ENCODE measurements at places on chromosomes 11 and 22.

- DNase-seq, result no peak
These were observed 530.6 kb downstream of the MN1 start for GRCh38 chr22:27270818-27271510.

GRCh38 chr11:107359701-107360100 lies 97.9 kb downstream of the CWF19L2 start:
- no peak for DNase-seq

- no peak for DNase-seq
These were observed 67.1 kb downstream of the SLC35F2 start for GRCh38 chr11:107791343-107792048.

- DNase-seq, result no peak
These were observed 12.6 kb downstream of the CHST1 start for GRCh38 chr11:45652781-45653180.

DNA sequence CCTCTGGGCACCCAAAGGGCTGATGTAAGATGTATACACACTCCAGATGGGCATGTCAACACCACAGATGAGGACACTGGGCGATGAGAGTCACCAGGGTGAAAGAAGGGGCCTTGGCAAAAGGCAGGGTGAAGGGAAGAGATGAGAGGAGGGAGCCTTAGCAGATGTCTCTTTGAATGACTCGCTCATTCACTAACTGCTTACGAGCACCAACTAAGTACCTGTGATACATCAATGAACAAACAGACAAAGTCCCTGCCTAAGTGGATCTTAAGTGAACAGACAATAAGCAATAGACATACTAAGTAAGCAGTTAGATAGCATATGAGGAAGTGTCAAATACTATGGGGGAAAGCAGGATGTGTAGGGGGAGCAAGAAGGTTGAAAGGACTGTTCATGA lies 7.5 kb downstream of the ME3 start:
- no peak for DNase-seq

DNA sequence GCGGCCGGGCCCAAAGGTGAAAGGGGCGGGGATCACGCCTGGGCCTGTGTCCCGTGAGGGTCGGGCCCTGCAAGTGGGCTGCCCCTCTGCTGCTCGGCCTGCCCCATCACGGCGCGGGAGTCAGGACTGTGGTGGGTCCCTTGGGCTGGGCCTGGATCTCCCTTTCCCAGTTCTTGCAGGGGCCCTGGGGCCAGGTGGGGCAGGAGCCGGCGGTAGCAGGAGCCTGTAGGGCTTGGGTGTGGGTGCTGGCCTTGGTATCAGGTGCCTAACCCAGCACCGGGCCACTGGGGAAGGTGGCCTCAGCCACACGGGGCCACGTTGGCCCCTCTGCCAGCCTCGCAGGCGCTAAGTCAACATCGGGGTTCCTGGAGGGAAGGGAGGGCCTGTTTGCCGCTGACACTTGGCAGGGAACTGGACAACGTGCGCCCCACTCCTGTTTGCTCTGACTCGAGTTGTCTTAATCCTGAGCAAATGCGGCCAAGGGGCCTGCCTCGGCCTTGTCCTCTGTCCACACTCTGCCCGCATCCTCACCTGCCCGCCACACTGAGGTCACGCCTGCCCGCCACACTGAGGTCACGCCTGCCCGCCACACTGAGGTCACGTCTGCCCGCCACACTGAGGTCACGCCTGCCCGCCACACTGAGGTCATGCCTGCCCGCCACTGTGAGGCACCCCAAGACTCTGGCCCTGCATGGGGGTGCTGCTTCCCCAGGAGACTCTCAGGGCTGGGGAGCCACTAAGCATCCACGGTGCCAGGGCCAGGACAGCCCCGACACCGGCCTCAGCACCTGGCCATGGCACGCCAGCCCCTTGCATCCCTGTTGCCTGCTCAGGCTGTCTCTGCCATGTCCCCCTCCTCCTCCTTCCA lies 14.2 kb upstream of the MUC5B start:
- no peak for DNase-seq

DNA sequence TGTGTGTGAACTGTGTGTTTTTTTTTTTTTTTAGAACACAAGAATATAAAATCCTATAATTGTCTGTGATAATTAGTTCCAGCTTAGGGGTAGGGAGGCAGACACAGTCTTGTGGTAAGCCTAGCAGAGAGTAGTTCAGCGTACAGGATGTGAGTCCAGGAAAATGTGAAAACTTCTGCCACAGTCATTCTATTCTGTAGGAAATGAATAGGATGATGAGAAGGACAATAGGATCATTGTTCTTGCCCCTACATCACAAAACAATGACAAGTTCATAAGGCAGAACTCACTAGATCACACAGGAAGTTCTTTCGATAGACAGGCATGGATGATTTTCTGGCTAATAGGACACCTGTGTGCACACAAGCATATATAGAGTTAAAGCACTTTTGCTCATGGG lies 132.2 kb downstream of the NAV2 start:
- no peak for DNase-seq

DNA sequence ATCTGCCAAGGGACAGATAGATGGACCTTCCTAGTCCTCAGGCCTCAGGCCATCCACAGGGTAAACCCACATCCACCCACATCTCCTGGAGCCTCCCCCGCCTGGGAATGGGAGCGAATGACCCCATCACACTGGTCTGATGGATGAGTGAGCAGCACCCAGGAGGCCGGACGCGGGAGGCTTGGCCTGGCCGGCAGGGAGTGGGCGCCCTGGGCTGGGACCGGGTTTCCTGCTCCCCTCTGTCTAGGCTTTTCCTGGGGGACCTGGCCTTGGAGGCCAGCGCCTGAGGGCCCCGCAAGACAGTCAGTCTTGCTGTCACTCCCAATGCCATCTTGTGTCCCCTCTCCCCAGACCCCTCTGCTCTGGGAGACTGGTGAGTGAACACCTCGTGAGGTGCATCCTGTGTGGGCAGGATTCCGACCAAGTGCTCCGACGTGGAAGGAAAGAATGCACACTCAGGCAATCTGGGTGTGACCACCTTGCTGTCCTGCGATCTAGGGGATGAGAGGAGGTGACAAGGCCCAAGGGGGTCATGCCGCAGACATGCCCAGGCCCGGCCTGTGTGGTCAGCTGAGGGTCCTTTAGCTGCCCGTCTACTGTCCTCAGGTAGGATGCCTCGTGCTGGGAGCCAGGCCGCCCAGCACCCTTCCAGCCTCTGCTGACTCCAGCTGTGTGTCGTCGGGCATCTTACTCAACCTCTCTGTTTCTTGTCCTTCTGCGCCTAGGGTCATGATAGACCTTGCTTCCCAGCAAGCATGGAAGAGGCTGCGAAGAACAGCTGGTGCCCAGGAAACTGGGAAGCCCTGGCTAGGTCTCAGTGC lies 26.5 kb upstream of the WNT7B start:
- DNase-seq, result peak; percentile 54

- DNase-seq, result peak; percentile 10
These were observed 197.7 kb upstream of the CTSC start for GRCh38 chr11:88535266-88535665.

GRCh38 chr22:23305321-23305910 lies 125.1 kb downstream of the BCR start:
- peak; percentile 62 for DNase-seq

- DNase-seq, result no peak
These were observed 2.1 kb downstream of the GLYATL1B start for GRCh38 chr11:59088162-59088561.

- no peak for DNase-seq
These were observed 907.4 kb upstream of the RAG2 start for GRCh38 chr11:37505406-37505805.

- DNase-seq, result no peak
These were observed 650.7 kb downstream of the FAM181B start for GRCh38 chr11:82082976-82083375.

- no peak for DNase-seq
These were observed 6.0 kb upstream of the TNNT3 start for GRCh38 chr11:1913271-1914060.

- no peak for DNase-seq
These were observed 72.0 kb upstream of the IGLL5 start for GRCh38 chr22:22815397-22816170.

DNA sequence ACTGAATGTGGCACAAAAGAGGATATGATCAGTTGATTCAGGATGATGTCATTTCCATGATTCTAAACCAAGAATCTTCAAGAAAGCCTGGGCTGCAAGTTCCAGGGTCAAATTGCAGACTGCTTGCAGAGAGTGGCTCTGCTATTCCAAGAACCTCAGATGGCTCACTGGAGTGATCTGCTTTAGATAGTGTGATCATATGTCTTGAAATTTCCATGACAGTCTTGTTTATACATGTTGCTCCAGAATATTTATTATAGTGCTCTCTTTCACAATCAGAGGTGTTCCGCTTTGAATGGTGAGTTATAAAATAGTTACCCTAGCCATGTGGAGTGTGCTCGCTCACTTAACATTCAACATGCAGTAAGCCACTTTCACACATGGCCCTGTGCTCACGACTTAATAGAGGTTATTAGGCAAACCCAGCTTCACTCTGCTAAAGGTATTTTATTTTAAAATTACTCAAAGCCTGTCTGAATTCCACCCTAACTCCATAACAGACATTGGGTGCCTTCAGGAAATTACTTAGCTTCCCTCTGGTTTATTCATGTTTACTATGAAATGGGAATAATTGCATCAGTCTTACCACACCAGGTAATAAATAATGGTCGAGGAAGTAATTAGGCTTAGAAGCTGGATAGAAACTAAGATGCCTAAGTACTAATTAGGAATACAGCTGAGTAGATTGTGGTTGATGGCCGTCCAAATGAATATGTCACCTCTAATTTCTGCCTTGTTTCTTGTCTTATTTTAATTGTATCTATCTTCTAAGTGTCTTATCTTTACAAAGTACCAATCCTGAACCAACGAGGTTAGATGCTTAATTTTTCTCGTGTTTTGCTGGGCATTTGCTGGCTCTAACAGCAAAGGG lies 187.9 kb downstream of the ETS1 start:
- DNase-seq, result no peak

- DNase-seq, result no peak
These were observed 550.6 kb downstream of the SOX6 start for GRCh38 chr11:15805726-15806125.

- DNase-seq, result no peak
These were observed 35.6 kb downstream of the TMEM123 start for GRCh38 chr11:102416976-102417375.

DNA sequence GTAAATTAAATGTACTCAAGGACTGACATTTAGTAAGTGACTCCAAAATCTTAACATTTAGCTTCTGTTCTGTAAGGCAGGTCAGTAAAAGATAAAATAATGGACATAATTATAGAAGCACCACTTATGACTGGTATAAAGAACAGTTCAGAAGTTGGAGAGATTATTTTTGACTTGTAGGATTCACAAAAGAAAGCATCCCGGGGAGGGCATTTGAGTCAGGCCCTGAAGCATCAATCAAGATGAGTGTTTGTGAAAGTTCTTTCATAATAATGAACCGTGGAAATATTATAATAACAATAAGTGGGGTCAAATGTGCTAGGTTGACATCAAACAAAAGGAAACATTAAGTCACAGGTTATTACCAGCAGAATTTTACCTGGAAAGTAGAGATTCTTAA lies 201.9 kb downstream of the DDX10 start:
- DNase-seq, result no peak

DNA sequence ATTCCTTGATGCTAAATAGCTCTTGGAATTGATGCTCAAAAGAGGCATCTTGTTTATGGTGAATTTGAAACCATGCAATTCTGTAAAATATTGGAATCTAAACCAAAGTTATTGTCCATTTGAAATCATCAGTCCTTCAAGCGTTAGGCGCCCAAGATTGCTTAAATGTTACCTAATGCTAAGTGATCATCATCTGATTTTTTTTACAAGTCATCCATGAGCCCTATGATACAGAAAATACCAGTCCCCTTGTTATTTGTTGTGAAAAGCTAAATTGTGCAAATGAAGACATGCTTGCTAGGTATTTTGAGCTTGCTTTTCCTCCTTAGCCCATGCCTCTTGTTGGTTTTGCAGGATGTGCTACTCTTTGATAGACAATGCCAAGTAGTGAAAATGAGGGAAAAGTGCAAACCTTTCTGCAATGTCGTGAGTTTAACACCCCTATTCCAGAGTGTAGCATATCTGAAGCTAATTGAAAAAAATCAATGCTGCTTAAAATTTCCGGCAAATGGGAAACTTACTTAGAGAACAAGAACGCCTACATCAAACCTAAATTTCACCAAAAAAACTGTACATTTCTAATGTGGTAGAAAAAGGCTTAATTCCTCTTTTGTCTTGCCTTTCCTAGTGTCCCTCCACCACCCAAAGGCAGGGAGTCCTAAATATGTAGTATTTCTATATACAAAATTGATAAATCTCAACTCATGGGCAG lies 1.9 kb downstream of the GRK3 start:
- DNase-seq, result no peak

- DNase-seq, result no peak
These were observed 769.4 kb downstream of the DLG2 start for GRCh38 chr11:84857746-84858145.

DNA sequence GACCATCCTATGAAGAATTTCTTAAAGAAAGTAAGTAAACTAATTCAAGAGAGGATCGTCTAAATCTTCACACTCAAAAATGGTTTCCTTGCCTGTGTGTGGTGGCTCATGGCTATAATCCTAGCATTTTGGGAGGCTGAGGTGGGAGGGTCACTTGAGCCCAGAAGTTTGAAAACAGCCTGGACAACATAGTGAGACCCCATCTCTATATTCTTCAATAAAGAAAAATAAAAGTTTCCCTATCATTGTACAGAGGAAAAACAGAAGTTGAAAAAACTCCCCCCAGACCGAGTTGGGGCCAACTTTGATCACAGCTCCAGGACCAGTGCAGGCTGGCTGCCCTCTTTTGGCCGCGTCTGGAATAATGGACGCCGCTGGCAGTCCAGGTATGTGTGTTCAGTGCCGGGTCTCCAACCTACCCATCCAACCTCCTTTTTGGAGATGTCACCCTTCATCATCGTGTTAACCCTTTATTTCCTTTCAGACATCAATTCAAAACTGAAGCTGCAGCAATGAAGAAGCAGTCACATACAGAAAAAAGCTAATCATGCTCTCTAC lies 3.0 kb downstream of the RPS25 start:
- DNase-seq, result no peak

- DNase-seq, result no peak
These were observed 42.3 kb downstream of the PANX1 start for GRCh38 chr11:94170953-94171352.

All from A172 (cell line).